ENCODE measurements at places on chromosomes 1 and 21.

GRCh38 chr1:81731989-81732388 is 68.7 kb upstream of the ADGRL2 start:
- DNase-seq = no peak

DNA sequence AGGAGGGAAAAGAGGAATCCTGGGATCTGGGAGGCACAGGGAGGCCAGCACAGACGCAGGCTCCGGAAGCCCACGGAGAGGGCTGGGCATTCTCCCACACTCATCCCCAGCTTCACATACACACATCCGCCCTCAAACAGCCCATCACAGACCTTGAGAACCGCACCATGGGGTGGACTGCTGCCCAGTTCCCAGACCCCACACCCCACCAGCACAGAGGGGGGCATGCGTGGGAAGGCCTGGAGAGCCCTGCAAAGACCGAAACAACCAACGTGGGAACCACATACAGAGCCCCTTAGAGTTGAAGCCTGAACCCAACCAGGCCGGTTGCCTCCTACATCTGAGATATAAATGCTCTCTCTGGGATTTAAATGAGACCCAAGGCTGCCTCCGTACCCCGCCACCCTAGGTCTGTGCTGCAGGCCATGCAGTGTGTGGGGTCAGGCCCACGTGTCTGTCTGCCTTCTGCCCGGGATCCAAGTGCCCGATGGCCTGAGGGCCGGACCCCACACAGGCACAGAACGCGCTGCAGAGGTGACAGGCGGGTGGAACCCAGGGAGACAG is 126.2 kb upstream of the COL6A1 start:
- no peak for DNase-seq

DNA sequence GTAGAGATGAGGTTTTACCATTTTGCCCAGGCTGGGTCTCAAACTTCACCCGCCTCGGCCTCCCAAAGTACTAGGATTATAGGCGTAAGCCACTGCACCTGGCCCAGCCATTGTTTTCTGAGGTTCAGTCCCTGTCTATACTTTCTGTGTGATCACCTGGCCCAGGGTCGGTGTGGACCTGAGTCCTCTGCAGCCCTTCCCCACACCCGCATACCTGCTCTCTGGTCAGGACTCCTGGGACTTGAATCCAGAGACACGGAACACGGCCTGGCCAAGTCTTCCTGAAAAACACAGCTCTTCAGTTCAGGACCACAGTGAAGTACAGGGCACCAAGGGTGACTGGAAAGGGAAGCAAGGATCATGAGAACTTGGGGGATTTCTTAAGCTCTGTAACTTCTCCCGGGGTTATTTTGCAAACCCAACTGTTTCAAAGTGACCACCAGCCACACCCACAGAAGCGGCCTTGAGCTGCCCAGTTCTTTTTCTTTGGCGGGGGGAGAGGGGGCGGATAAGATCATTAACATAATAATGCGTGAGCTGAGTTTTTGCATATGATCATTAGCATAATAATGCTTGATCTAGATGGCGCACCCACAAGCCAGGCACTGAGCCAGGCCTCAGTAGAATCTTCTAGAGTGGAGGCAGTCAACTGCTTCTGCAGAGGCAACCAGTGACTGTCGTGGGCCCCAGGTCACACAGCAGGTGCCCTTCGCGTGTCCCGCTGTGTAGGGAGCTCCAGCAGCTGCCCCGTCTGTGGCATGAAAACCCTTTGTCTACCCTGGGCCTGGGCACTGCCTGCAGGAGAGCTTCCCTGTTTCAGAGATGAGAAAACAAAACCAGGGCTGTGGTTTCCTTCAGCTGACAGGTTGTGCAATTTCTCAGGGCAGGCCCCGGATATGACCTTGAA is 1.7 kb upstream of the NADK start:
- peak; percentile 32 for DNase-seq

- no peak for DNase-seq
Observed at GRCh38 chr21:38476385-38476784, 21.9 kb downstream of the ERG start.

DNA sequence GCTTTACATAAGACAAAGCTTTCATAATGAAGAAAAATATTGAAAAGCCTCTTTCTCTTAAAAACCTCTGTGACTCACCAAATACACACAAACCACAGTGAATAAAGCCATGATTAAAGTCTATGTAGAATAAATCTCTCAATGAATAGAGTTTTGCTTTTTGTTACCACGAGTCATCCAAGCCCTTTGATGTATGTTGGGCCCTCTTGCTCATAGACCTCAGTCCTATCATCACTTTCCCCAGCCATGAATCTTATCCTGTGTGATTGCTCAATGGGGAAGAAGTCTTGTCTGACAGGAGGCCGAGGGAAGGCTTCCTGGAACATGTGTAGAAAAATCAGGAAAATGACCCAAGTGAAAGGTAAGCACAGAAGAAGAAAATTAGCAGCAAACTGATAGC is 60.8 kb downstream of the NGF start:
- DNase-seq = peak; percentile 83

DNA sequence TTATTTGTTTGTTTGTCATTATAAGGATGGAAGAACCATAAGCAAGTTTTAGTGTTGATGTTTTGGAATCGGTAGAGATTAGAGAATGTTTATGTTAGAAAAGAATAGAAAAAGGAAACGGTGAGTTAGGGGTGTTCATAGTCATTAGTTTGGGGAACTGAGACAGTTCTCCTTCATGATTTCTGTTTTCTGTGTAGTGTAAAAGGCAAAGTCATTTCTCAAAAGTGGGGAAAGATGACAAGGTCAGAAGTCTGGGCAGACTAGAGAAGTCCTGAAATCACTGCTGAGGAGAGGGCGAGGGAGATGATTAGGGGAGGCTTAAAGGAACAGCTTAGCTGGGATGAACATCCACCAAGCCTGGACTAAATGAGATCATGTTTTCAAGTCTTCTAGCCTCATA is 498.9 kb downstream of the TTLL7 start:
- DNase-seq = no peak

GRCh38 chr1:6867729-6868659 is 82.7 kb downstream of the CAMTA1 start:
- DNase-seq = no peak

DNA sequence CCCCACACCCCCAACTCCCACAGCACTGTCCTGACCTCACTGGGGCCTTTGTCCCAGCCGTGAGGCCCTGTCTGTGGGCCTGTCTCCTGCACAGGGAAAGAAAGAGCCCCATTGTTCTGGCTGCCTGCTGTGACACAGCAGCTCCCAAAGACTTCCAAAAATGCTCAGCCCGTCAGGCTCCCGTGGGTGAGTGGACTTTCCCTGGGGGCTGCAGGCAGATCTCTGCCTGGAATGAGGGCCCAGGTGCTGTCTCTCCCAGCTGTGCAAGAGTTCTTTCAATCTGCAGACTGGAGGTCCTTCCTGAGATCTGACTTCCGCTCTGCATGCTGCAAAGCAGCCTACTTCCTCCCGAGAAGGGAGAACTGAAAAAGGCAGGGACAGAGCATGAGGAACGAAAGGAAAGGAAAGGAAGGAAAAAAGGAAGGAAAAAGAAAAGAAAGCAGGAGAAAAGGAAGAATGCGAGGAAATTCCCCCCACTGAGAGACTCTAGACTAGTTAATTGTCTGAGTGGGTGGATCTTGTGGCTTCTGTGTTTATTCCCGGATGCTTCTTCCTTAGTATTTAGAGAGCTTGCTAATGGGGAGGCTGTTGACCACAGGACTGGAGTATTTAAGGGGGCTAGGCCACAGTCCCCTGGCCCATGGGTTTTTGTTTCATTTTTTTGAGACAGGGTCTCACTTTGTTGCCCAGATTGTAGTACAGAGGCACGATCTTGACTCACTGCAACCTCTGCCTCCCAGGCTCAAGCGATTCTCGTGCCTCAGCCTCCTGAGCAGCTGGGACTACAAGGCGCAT is 15.0 kb downstream of the NES start:
- no peak for DNase-seq

- peak; percentile 97 for DNase-seq
Observed at GRCh38 chr1:223700942-223701637, 11.2 kb upstream of the CAPN2 start.

- no peak for DNase-seq
Observed at GRCh38 chr1:67855961-67856360, 22.7 kb upstream of the GNG12 start.

- no peak for DNase-seq
Observed at GRCh38 chr1:183673605-183674323, 20.6 kb upstream of the APOBEC4 start.

DNA sequence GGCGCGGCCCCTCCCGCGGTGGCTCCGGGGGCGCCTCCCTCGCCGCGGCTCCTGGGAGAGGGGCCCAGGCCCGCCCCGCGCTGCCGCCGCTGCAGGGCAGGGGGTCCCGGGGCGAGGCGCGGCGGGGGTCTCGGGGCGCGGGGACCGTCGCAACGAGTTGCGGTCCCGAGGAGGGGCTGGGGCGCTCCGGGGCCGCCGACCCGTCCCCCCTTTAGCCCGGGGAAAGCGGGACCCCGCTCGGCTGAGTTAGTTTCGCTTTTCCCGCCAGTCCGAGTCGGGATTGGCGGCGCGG is 493 bp downstream of the SPSB1 start:
- no peak for DNase-seq

- DNase-seq = no peak
Observed at GRCh38 chr21:45615145-45615711, 28.3 kb upstream of the PCBP3 start.

DNA sequence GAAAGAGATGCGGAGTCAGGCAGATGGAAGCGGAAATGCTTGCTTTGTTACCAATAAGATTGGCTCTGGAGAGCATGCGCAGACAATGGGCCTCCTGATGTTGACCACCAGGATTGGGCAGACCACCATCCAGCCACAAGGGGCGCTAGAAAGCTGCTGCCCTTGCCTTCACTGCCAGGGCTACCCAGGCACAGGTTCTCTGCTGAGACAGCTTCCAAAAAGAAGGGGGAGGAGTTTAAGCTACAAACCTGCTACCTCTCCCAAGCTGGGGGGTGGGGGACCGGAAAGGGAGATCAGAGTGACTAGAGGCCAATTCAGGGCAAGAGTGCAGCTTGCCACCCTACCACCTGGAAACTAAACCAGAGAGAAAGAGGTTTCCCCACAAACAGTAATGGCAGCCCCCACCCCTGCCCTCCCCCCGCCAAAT is 369.7 kb downstream of the RRAGC start:
- no peak for DNase-seq

DNA sequence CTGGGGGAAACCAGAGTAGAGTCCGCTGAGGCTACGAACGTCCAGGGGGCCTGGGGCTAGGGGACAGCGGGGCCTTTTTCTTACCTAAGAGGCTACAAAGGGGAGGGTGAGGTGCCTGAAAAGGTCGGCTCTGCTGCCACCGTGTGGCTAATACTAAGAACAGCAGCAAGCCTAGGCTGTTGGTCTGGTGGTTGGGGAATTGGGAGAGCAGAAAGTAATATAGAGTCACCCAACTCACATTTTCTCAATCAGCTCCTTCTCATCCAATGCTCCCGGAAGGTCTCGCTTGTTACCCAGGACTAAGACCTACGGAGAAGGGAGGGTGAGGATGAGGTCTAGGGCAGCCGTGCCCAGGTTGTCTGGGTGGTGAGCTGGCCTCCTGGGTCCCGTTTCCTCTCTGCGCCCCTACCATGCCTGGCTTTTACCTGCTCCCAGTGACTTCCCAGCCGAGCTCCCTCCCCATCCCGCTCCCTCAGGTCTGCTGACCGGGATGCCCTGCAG is 9.3 kb downstream of the ARL8A start:
- no peak for DNase-seq

All from stromal cell of bone marrow (primary cell).